GOT3 (cell line): ENCODE measurements at places on chromosomes 5 and 9.

DNA sequence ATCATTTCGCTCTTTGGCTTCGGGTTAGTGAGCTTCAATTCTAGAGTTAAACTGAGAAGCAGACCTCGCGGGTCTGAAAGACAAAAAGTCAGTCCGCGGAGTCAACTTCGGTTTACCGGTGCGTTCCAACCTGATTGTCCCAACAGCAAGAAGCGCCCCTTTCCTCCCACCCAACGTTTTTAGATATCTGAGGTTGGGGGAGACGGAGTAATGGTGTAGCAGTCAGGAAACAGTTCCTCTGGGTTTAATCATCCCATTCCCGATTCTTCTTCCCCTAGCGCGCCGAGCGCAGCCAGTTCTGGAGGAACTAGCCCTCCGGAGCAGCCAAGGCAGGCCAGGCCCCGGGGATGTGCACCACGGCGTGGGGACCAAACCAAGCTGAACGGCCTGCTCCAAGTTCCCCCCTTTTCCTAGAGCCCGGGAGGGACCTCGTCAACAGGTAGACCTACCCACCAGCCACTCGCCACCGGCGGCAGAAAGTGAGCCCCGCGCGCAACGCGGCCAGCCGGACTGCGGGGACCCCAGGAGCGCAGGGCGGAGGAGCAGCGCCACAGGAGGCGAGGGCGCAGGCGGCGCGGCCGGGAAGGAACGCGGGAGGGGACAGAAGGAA, 622 bp upstream of the ISL1 start:
- no peak for DNase-seq

- DNase-seq = no peak
These were observed 31.7 kb downstream of the FUBP3 start for GRCh38 chr9:130610862-130611707.

DNA sequence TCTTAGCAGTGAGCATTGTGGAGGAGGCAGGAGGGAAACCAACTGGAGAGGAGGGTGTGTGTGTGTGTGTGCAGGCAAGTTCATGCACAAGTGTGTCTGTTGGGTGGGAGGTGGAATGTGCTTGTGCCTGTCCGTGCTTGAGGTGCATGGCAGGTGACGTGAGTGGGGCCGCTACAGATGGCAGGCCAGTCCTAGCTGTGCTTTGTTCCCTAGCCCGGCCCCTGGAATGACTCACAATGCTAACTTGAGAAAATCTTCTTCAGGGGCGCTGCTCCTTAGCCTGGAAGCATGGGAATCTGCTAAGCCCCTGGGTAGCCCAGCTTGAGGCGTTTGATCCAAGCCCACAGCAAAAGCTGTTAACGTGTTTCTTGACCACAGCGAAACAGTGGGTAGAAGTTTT, 25.0 kb upstream of the DMRT2 start:
- no peak for DNase-seq

DNA sequence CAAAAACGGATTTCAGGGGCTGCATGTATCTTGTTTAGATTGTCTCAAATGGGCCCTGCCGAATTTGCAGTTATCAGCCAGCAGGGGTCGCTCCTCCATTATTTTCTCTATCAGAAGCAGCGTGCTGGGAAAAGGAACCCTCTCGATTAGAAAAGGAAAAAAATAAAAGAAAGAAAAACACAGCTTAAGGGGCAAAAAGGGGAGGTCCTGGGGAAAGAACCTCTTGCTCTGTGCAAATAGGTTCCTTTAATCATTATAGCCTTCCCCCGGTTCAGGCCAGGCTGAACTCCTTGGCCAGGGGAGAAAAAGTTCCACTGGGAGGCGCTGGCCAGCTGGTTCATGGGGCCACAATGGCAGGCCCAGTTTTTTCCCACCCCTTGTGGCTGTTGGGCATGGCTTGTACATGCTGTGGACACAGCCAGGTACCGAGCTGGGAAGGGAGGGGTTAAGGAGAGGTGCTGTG, 25.0 kb upstream of the CAPSL start:
- DNase-seq = no peak

GRCh38 chr5:141001844-141002604, 35.7 kb downstream of the PCDHAC2 start:
- DNase-seq = peak; percentile 16

GRCh38 chr9:107110153-107110552, 172.9 kb upstream of the RAD23B start:
- no peak for DNase-seq

DNA sequence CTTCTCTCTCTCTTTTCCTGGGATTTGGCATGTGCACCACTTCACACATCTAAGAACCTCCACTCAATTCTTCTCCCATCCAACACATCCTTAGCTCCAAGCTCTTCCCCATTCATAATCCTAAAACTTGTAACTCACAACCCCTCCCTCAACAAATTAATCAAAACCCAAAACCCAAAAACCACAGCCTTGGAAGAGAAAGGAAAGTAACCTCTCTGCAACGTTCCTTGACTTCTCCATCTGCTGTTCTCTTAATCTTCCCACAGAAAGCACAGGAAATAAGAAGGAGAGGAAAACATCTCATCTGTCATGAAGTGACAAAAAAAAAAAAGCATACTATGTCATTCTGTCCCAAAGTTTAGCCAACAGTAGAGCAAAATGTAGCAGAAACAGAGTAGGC, 66.2 kb downstream of the DRD1 start:
- no peak for DNase-seq

DNA sequence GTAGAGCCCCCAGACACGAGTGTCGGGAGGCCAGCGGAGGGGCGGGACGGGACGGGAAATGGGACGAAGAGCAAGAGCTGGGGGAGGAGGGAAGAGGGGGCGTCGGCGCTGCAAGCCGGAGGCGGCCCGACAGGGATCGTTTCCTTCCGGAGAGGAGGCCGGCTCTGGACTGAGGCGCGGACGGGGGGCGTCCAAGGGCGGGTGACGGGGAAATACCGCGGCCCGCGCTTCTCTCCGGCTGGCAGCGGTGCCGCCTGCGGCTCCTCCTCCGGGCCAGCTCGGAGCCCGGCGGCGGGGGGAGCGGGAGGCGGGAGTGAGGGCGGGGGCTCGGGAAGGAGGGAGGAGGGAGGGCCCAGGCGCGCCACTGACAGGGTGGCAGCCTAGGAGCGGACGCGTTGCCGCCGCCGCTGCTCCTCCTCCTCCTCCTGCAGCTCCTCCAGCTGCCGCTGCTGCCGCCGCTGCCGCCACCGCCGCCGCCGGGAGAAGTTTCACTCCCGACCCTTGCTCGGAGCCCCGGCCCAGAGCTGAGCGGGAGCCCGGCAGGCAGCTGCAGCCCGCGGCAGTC, at the start of gene CHSY3:
Gene CHSY3 (plus strand): TSS at position 364 of the 565 bp plus-strand sequence.
- DNase-seq = peak; percentile 55

- DNase-seq = no peak
These were observed 2.1 kb downstream of the ZDHHC21 start for GRCh38 chr9:14690948-14691730.

- no peak for DNase-seq
These were observed 3.6 kb downstream of the SMC5 start for GRCh38 chr9:70262366-70262765.

GRCh38 chr5:151384106-151384505, 36.7 kb upstream of the SLC36A2 start:
- DNase-seq = no peak

- DNase-seq = no peak
These were observed 2.6 kb downstream of the QSOX2 start for GRCh38 chr9:136242918-136243525.

DNA sequence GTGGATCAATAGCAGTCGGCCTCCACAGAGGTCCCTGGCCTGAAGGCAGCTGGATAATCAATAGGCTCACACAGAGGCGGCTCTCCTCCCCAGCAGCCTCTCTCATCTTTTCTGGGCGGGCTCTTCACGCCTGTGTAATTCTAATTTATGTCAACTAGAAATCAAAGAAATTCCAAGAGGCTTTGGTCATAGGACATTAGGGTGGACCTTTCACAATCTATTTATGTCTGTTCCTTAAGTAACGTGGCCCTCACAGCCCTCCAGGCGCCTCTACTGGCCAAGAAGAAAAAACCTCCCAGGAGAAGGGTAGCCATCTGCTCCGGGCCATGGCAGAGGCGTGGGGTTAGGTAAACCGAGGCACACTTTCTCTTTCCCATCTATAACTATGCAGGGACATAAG, 205.1 kb upstream of the EFNA5 start:
- DNase-seq = no peak

- DNase-seq = no peak
These were observed 128.5 kb downstream of the TMEM38B start for GRCh38 chr9:105822814-105823213.

DNA sequence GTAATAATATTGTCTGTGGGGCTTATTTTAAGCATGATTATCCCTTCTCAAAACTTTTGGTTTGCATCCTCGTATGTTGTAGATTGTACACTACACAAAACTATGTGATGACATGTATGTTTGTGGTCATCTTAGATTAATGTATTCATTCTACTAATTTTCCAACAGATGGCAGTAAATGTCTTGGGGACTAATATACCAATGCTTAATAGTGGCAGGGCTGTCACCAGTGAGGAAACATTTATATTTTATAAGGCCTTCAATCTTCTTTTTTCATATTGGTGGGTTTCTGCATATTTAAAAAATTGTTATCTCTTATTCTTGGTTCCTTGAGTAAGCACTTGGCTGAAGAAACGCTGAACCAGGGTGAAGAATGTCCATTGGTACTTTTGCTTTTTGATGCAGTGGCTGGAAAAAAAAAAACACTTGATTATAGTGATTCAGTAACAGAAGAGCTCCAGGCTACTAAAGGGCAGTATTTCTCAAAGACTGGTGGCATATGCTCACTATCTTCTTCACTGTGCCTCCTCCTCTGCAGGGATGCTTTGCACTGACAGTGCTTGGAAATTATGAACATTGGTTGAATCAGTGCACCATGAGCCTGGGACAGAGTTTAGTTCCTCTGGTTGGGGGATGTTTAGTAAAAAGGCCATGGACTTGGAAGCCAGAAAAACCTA, 530.3 kb downstream of the RASEF start:
- DNase-seq = no peak

GRCh38 chr9:133248726-133249295, 26.2 kb downstream of the ABO start:
- DNase-seq = no peak

DNA sequence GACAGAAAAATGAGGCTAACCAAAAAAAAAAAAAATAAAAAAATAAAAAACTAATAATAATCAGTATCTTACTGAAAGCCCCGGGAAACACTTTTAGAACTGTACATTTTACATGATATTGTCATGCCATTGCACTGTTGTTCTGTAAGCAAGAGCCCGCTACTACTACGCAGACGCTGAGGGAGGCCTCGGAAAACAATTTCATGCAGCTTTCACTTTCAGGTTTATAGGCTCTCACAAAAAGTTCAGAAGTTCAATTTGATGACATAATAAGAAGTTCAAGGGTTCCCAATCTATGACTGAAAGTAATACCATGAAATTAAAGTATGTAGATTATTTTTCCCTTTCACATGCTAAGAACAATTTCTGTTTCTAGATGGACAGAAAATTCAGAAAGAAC, 318.3 kb upstream of the ITGA1 start:
- DNase-seq = no peak

DNA sequence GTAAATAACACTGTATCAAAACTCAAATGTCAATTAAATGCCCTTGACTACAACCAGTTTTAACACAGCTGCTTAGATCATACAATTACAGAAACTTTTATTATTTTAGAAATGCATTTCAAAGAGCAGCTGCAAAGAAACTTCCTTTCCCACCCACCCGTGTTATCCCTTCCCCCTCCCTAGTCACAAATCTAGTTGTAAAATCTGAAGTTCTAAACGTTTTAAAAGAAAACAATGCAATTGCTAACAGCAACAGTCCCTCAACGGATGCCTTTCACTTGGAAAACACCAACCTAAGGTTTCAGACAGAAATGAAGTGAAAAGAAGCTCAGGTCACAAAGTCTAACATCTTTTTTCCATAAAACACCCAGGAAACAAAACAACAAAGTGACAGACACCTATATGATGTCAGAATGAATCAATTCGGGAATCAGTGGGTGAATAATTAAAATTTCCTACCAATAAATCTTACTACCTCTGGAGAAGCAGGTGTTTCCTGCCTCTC, 100.3 kb downstream of the FBXW11 start:
- no peak for DNase-seq

- no peak for DNase-seq
These were observed 143.7 kb downstream of the PTTG1 start for GRCh38 chr5:160565376-160565775.

GRCh38 chr5:33824516-33825195, 67.1 kb downstream of the ADAMTS12 start:
- no peak for DNase-seq

- DNase-seq = no peak
These were observed 3.3 kb downstream of the ANKRD34B start for GRCh38 chr5:80566711-80567259.

GRCh38 chr5:93567424-93567823, 13.6 kb downstream of the NR2F1-AS1 start:
- DNase-seq = no peak

DNA sequence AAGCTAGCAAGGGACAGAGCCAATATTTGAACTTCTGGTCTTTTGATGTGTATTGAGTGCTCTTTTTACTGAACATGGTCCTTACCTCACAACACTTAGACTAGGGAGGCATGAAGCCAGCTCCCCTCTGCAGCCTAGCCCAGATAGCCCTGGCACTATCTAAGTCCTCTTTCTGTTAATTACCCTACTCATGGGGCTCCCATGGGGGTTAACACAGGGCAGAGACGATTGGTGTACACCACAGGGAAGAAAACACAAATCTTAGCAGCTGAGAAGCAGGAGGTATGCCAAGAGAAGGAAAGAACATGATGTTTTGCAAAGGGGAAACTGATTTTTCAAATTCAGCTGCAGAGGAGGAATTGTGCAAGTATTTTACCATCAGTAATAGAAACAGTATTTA, 383.8 kb downstream of the TMEM232 start:
- DNase-seq = no peak

DNA sequence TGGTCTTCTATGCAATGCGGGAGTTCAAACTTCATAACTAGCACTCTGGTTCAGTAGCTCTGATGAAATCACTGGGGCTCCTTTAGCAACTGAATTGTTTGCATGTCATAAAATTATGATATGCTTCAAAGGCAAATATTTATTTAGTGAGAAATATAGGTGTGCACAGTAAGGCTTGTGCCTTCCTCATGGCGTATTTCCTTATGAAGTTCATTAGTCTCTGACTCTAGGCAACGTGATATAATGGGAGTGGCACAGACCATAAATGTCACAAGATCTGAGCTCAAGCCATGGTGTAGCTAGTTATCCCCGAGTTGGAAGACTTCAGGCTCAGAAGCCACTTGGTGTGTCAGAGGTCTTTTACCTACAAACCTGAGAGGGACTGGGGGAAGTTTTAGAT, 35.5 kb downstream of the PIP5K1B start:
- DNase-seq = no peak
